ENCODE measurements at places on chromosomes 1 and 21.

DNA sequence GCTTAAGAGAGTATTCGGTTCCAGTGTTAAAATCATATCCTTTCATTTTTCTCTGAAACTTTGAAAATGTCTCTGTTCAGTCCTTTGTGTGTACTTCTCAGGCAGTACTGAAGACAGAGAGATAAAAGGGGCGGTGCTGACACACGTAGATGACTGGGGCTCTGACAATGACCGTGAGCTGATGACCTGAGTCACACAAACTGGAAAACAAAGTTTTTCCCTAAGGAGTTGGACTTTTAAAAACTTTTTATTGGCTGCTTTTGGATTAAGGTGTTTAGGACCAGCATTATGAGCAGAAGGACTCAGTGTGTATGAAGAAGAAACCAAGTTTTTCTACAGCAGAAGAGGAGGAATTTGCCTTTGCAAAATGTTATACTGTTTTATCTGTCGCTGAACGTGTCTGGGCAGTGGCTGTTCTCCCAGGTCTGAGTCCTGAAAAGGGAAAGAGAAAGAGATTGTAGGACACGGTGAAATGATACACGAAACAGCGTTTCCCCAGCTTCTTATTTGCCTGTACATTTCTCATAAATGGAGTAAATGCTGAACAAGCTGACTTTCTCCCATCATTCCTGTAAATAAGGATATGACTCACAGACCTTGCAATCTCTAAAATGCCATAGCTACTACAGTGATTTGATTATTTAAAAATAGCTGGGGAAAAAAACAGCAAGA, 51.5 kb downstream of the MAP3K7CL start:
- no peak for DNase-seq

DNA sequence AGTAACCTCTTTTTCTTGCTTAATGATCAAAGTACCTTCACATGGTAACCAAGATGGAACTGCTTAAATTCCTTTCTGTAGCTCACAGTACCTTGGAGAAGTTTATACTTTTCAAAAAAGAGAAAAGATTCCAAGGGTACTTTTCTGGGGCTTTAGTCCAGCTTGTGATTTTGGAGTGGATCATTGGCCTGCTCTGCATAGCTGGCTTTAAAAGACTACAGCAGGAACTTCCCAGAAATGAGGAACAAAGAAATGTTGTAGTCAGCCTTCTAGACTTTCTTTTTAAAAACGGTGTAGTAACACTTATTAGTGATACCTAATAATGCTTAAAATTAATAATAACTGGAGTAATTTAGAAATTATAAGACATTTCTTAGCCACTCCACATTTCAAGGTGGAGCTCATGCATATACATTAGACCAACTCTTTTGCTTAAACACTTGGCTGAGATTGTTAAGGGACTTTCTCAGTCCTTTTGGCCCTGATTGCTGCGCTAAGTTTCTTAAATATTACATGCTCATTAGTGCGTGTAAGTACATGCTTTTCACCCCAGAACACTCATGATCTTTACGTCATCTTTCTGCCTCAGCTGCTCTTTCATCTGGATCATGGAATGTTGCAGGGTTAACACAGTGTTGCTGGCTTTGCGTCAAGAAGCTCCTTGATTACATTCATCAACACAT, 57.3 kb downstream of the SDCCAG8 start:
- no peak for DNase-seq

DNA sequence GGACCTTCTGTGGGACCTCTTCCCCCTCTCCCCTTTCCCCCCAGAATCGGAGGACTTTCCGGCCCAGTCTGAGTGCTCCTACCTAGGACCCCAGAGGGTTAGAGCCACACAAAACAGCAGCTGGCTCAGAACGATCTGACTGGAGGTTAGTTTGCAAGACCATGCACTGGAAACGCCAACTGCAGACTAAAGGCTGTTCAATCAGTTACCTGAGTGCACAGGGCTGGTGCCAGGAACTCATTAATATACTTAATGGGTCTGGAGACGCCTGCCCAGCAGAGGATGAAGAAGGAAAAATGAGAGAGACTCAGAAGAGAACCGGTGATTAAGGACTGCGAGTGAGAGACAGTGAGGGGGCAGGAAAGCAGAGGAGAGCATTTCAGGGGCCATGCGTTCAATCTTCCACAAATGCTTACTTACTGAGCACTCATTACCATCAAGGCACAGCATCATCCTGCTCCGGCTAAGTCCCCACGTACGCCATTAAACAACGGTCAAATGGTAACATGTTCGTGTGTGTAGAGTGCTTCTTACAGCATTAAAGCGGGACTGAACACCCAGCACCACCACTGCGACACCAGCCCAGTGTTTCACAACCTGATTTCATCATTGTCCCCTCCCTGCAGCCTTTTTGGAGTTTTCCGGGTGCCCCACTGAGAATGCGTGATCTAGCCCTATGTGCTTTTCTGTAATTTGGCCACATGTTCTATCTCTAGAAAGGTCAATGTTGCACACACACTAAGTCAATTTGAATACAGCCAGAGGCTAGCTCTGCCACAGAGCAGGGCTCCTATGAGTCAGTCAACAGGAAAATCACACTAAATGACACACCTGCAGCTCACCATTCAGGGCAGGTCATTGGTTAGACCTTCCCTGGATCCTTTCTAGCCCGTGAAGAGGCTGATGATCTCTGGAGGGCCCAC, 7.6 kb downstream of the ENO1 start:
- DNase-seq = no peak

GRCh38 chr1:78292361-78292760, 198.4 kb upstream of the PTGFR start:
- no peak for DNase-seq

- no peak for DNase-seq
Observed at GRCh38 chr21:43328958-43329691, 97.8 kb downstream of the SIK1 start.

GRCh38 chr1:198523182-198523950, 17.1 kb downstream of the ATP6V1G3 start:
- DNase-seq = no peak

DNA sequence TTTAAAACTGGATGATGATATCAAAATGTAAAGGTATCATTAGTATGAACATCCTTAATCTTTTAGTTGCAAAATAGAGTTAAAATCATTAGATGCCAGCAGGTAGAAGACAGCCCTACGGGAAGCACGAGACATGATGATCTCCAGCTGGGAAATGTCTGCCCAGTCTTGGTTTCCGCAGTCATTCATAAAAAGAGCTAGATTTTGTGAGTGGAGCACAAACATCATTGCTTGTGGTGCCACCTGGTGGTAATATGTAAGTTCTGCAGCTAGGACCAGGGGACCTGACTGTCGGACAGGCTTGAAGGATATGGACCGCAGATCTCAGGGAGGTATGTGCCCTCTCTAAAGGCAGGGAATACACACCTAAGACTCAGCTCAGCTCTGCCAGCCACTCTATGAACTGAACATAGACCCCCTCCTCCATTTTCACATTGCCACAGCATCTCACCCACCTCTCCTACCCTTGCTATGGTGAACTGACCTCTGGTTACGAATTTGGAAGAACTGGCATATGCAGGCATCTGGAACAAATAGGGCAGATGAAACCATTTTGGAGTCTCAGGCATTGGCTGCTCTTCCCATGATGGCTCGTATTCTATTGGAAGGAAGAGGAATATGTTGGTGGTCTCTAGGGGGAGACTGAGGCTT, 9.2 kb downstream of the FCMR start:
- peak; percentile 82 for DNase-seq

DNA sequence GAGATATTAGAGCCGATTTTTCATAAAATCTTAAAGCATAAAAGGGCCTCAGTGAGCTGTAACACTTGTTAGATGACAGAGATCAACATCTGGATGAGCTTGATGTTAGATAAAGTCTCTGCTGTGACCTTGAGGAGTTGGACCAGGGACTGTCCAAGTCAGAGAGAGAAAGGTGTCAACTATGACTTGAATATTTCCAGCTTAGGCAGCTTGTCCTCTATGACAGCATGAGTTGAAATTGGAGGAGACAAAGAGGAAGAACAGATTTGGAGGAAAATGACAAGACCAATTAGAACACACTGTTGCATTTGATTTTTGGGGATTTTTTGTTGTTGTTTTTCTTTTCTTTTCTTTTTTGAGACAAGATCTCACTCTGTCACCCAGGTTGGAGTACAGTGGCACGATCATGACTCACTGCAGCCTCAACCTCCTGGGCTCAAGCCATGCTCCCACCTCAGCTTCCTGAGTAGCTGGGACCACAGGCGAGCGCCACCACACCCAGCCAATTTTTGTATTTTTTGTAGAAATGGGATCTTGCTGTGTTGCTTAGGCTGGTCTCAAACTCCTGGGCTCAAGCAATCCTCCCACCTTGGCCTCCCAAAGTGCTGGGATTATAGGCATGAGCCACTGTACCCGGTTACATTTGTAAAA, 35.3 kb upstream of the CLIC4 start:
- no peak for DNase-seq

DNA sequence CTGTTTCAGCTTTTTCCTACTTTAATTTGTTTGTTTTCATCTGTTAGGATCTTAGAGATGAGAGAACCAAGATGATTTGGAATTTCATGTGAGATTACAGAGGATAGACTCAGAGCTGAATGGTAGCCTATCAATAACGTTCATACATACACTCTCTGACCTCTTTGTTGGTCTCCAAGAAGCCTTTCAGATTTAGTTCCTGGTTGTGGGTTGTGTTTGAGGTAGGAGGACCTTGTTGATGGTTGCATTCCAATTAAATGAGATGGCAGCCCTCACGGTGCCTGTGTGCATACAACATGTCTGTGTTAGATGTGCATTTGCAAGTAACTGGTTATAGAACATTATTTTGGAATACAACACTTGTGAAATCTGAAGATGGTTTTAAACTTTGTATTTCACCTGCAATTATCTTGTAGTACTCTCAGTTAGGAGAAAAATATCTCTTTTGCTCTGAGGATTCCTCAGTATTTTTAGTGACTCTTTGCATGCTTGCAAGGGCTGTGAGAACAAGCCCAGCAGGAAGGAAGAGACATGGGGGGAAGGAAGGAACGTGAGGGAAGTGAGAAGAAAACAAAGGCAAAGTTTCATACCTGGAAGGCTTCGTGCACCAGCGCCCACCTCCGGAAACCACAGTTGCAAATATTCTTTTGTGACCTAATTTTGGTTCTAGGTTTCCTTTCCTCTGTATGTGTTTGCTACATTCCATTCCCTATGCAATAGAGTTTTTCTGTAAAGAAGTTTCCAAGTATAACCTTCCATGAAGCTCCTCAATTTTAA, 291.8 kb downstream of the DISC1 start:
- DNase-seq = no peak

Data from GM23338 (cell line).